ENCODE measurements at places on chromosomes 7 and 10.

DNA sequence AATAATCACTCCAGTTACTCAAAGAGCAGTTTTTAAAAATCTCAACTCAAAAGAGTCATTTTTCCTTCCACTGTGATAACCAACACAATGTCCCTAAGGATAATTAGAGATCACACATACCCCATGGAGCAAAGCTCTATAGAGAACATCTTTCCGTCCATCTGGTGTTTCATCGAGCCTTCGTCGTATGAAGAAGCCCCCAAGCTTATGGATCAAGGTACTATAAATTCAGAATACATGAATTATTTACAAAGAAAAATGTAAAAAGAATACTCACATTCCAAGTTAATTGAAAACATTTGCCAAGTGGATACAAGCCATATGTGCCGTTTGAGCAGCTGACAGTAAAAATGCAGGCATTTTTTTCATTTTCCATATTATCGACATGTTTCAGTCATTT, 14.8 kb downstream of the GPAM start:
- DNase-seq: no peak

DNA sequence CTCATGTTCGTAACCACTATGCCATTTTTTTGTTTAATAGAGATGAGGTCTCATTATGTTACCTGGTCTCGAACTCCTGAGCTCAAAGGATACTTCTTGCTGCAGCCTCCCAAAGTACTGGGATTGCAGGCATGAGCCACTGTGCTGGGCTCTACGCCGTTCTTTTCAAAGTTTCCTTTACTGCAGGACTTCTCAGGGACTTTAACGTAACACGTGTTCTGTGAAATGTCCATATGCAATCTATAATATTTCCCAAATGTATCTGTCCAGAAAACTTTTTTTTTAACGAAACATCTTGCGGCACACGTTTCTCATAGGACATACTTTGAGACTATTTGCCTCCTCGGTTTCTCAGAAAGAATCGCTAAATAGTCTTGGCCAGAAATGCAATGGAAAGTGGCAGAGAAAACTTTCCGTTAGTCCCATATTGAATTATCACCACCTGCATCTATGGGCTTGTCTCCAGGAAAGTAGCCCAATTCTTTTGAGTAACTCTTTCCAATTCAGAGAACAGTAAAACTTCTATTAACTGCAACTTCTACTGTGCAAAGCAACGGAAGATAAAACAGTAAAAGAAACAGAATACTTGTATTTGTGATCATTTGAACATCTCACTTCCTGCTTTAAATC, 96.3 kb downstream of the ELMO1 start:
- DNase-seq: no peak

GRCh38 chr10:108560488-108560887, 1362.8 kb downstream of the XPNPEP1 start:
- DNase-seq: no peak

- no peak for DNase-seq
These were observed 254.4 kb upstream of the KLF14 start for GRCh38 chr7:130988443-130988842.

- no peak for DNase-seq
These were observed 126.0 kb downstream of the NRCAM start for GRCh38 chr7:108330227-108330626.

GRCh38 chr7:152894295-152895170, 135.0 kb downstream of the ACTR3B start:
- no peak for DNase-seq

GRCh38 chr10:122465401-122466040, 4.2 kb downstream of the HTRA1 start:
- DNase-seq: no peak

GRCh38 chr7:95126053-95126709, 198.2 kb downstream of the PON1 start:
- DNase-seq: no peak

DNA sequence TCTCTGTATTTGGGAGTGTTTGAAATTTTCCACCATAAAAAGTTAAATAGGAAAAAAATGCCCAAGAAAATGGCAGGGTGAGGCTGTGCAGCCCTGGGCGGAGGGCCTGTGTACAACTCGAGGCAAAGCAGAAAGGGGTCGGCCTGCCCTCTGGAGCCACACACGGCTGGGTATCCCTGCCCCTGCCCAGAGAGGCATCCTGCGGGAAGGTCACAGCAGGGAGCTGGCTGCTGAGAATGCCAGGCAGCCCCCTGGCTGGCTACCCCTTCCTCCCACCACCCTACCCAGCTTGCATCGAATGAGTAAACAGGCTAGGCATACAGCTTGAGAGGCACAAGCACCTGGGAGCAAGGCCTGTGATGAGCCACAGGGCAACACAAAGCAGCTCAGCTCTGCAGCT, 46.1 kb downstream of the CAMK2B start:
- DNase-seq: no peak

GRCh38 chr10:95440756-95441546, 120.2 kb downstream of the SORBS1 start:
- no peak for DNase-seq

GRCh38 chr7:152760854-152761748, 1.5 kb downstream of the ACTR3B start:
- no peak for DNase-seq

DNA sequence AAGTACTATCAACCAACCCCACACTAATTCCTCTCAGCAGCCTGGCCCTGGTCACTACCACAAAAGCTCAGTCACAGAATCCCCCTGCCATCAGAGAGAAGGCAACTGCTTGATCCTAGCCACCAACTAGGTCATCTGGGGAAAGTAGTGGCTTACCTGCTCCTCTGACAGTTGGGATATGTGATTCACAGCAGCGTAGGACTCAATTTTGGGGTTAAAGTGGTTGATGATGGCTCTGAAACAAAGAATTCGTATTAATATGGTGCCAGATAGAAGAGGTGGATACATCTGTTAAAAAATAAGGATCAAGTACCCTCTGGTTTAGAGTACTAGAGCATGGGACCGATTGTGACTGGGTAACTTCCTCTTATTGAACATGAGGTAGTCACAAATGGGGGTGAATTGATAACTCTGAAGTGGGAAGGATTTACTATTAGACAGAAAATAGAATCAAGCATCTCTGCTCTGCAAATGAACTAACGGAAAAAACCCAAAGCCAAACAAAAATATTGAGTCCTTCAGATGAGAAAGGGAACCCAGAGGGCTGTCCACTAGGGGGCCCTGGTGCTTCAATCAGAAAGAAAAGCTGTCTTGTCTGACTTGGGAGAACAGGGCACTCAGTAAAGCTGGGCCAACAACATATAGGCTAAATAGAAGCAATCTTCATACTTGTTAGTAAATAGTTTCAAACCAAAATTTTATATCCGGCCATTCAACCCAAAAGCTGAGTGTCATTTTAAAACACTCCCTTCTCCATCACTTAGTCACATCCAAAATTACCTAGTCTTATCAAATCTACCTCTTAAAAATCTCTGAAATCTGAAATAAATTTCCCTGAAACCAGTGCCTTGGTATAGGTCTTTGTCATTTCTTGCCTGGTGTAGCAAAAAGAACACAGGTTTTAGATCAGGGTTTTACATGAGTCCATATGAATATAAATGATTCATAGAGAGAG, 45.9 kb upstream of the KCNIP2 start:
- DNase-seq: no peak

DNA sequence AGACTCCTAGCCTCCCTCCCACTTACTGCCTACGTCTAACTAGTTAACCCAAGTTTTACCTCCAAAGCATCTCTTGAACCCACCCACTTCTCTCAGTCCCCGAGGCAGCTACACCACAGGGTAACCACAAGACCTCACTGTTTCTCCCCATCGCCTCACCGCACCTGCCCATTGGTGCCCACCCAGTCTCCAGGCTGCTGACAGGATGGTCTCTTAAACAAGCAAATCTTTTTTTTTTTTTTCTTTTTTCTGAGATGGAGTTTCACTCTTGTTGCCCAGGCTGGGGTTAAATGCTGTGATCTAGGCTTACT, 47.0 kb downstream of the DENND2A start:
- no peak for DNase-seq

- DNase-seq: no peak
These were observed 104.3 kb downstream of the TYW1 start for GRCh38 chr7:67100956-67101361.

- no peak for DNase-seq
These were observed 17.6 kb upstream of the SCIN start for GRCh38 chr7:12552876-12553275.

DNA sequence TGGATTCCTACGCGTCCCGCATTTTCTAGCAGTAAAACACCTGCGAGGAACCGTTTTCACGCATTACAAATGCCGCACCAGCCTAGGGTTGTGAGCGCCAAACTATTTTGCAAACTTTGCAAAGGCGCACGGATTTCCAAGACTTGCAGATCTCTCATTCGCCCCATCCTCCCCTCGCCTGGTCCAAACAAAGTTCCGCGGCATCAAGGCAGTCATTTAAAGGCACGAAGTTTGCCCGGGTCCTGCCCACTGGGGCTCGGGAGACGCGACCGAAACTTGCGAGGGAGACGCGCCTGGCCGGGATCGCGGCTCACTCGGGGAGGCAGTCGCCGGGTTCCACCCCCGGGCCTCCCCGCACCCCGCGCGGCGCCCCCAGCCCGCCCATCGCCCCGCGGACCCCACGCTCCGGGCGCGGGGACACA, 613 bp downstream of the USP6NL start:
- DNase-seq: no peak

DNA sequence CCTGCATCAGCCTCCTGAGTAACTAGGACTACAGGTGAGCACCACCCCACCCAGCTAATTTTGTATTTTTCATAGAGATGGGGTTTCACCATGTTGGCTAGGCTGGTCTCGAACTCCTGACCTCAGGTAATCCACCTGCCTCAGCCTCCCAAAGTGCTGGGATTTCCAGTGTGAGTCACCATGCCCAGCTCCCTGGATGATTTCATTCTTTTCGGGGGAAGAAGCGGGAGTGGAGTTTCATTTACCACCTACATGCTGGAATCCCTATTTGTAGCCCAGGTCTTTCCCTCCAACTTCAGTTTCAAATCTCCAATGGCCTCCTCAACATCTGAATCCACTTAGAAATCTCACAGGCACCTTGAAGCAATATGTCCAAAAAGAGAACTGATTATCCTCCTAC, 2.9 kb upstream of the BTRC start:
- no peak for DNase-seq

- no peak for DNase-seq
These were observed 87.1 kb downstream of the POLR1F start for GRCh38 chr7:19621740-19622139.
